ENCODE measurements at places on chromosomes 16 and 17.

GRCh38 chr17:31724619-31725018, 134.4 kb downstream of the COPRS start:
- H3K27ac ChIP-seq, result no peak overlapping the region
- H3K27me3 ChIP-seq, result no peaks in the 10 kb centered on the region
- H3K36me3 ChIP-seq, result no peaks in the 10 kb centered on the region
- no peak for DNase-seq
- no peaks in the 10 kb centered on the region for H3K4me1 ChIP-seq

DNA sequence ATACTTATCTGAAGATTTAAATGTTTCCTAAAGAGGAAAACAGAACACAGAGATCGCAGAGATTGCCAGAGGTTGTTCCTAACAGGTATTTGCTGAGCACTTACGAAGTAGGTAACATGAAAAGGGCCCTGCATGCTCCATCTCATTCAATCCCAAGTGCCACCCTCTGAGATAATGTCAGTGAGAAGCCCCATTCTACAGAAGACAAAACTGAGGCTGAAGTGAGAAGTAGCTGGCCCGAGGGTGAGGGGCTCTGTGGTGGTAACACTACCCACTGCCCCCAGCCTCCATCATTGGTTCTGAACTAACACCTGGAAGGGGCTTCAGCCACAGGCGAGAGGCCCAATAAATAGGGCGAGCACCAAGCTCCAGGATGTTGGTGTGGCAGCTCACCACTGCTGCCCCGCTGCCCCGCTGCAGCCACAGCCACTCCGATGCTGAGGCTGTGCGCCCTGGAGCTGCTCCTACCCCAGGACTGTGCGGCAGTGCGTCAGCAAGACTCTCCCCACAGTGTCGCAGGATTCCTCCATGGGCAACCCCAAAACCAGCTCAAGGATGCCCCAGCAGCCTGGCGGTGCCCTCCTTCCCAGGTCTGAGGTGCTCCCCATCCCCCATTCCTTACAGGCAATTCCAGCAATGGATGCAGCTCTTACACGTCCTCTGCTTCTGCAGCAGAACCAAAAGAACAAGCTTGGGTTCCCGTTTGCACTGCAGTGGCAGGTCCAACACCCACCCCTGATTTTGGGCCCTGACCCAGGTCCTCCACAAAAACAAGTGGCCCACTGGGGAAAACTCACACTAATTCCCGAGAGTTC, 10.3 kb downstream of the FLCN start:
- H3K36me3 ChIP-seq, result peaks cover 100% of the 10 kb centered on the region
- H3K4me3 ChIP-seq, result no peak overlapping the region
- H3K4me1 ChIP-seq, result no peaks in the 10 kb centered on the region
- DNase-seq, result no peak
- H3K27ac ChIP-seq, result no peak overlapping the region
- no peaks in the 10 kb centered on the region for H3K27me3 ChIP-seq

GRCh38 chr16:57802341-57803133, at the start of gene KIFC3:
Gene KIFC3, minus strand, starts transcription at chr16:57802491. Its CDS starts 4,248 bp downstream, at chr16:57798243.
- peaks cover 23% of the 10 kb centered on the region for H3K27me3 ChIP-seq
- H3K36me3 ChIP-seq, result no peaks in the 10 kb centered on the region
- H3K27ac ChIP-seq, result no peak within 1 kb of the TSS

GRCh38 chr16:11112723-11113348, 143.2 kb downstream of the SOCS1 start:
- peaks cover 25% of the 10 kb centered on the region for H3K4me1 ChIP-seq
- no peak overlapping the region for H3K27ac ChIP-seq
- DNase-seq, result no peak
- no peaks in the 10 kb centered on the region for H3K27me3 ChIP-seq

GRCh38 chr17:10192972-10193371, 5.4 kb downstream of the GAS7 start:
- no peak overlapping the region for H3K27ac ChIP-seq
- peaks cover 3% of the 10 kb centered on the region for H3K36me3 ChIP-seq
- H3K27me3 ChIP-seq, result no peaks in the 10 kb centered on the region
- peaks cover 32% of the 10 kb centered on the region for H3K4me1 ChIP-seq

All from CD14-positive monocyte (primary cell).